ENCODE measurements at places on chromosomes 11 and 22. TPM values are rescaled to one million over a fixed set of nuclear protein-coding genes. Genes with fewer than 3 reads are reported as not detected.

- no peak for DNase-seq
These were observed 16.6 kb downstream of the CAPRIN1 start for GRCh38 chr11:34068111-34068510.

DNA sequence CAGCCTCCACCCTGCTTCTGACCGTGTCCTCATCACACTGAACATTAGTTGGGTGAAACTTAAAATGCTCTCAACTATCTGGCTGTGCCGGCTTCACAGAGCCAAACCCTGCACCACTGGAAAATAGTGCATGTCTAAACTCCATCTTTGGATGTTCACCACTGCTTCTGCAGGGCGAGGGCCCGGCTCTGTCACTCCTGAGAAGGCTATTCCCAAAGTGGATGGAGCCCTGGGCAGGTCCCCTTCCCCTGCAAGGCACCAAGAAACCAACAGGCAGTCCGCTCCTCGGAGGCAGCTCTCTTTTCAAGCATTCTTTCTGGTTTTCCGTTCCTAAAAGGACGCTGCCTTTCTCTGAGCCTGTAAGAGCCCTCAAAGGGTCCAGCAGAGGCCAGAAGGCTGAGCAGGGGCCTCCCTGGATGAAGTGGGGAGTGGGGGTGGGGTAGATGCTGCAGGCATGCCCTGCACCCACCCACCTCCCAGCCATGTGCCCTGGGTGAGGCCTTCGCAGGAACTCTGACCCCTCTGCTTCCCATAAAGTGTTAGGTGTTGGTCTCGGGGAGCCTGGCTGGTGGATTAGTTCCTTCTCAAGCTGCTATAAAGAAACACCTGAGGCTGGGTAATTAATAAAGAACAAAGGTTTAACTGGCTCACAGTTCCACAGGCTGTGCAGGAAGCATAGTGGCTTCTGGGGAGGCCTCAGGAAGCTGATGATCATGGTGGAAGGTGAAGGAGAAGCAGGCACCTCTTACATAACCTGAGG lies 23.3 kb downstream of the LINC01488 start:
- DNase-seq = no peak

GRCh38 chr22:31872209-31872608 lies 72.1 kb upstream of the YWHAH start:
- no peak for DNase-seq

- DNase-seq = no peak
These were observed 25.5 kb upstream of the MGAT3 start for GRCh38 chr22:39431216-39431801.

GRCh38 chr11:121426476-121427399 lies 25.4 kb upstream of the SORL1 start:
- DNase-seq = no peak

DNA sequence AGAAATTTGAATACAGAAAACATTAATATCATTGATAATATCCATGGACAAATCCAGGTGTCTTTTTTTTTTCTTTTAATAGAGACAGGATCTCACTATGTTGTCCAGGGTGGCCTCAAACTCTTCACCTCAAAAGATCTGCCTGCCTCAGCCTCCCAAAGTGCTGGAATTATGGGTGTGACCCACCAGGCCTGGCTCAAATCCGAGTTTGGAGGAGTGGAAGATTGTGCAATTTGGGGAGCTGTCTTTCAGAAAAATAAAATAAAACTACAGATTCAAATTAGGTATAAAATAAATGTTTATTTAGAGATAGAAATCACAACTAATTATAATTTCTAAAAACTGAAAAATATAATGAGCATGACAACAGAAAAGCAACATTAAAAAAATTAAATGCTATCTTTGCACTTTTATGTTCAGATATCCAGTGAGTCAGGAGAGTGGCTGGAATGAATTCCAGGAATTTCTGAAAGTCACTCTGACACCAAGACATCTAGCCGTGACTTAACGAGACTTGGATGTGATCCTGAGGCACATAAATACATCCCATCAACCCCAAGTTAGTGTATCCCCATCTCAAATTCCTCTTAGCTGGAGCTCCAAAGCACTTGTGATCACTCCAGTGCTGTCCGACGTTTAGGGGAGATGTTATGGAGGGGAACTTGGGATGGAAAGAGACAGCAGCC lies 128.6 kb upstream of the THY1 start:
- DNase-seq = no peak

- DNase-seq = no peak
These were observed 39.4 kb downstream of the CYP2R1 start for GRCh38 chr11:14852571-14853177.

- no peak for DNase-seq
These were observed 504.6 kb upstream of the B3GAT1 start for GRCh38 chr11:134916421-134917213.

DNA sequence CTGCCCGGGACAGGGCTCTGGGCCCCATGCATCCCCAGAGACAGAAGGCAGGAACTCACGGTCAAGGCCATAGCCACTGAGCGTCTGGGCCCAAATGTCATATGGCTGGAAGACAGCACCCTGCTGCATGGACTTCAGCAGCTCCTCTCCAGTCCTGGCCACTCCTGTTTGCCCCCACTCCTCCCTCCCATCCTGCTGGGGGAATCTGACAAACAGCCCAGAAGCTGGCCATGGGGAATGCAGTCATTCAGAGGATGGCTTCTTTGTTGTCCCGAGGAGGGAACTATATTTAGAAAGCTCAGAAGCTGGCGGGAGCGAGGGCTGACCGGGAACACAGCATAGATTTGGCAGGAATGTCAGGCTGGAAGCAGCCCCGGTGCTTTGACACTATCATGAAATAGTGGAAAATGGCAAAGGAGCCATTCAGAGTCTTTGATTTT lies 35.0 kb downstream of the DKK3 start:
- DNase-seq = peak; percentile 79

DNA sequence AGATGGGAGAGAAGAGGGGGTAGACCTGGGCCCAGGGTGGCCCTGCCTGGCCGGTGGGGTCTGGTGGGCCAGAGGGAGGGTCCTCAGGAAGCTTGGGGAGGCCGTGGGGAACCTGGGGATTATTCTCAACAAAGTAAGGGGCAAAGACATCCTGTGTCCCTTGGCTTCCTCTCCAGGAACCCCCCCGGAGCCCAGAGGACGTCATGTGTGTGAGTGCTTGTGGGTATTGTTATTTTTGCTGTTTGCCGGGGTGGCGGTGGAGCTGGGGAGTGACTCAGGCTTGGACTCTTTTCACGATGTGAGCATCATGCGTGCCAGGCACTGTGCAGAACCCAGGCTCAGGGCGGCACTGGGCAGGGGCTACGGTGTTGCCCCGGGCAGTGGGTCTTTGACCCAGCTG lies 982 bp upstream of the SHANK3 start:
- no peak for DNase-seq

- DNase-seq = no peak
These were observed 268.4 kb downstream of the ETS1 start for GRCh38 chr11:128318856-128319474.

- no peak for DNase-seq
These were observed 75.9 kb downstream of the KCNQ1 start for GRCh38 chr11:2520736-2521035.

DNA sequence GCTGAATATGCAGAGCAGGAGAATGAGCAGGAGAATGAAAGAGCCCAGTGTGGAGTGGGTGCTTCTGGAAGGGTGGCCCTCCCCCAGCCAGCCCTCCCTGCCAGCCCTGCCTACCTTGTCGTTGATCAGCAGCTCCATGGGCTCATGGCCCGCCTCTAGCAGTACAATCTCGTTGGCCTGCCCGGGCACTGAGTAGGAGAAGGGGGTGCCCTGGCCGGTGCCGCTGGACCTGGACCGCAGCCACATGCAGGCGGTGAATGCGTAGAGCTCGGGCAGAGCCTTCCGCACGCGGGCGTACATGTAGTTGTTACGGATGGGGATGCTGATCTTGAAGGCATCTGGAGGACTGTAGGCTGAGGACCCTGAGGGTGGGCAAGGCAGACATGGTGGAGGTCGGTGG lies 17.4 kb downstream of the NPTXR start:
- no peak for DNase-seq

- no peak for DNase-seq
These were observed 57.2 kb upstream of the FAM181B start for GRCh38 chr11:82790723-82791484.

GRCh38 chr11:119942583-119943297 lies 195.2 kb downstream of the TRIM29 start:
- no peak for DNase-seq

GRCh38 chr11:31387379-31387778 lies 17.7 kb downstream of the DNAJC24 start:
- DNase-seq = no peak

GRCh38 chr22:18056807-18057474 lies 20.8 kb upstream of the PEX26 start:
- no peak for DNase-seq

GRCh38 chr22:19181786-19182471 lies 3.4 kb upstream of the SLC25A1 start:
- no peak for DNase-seq

DNA sequence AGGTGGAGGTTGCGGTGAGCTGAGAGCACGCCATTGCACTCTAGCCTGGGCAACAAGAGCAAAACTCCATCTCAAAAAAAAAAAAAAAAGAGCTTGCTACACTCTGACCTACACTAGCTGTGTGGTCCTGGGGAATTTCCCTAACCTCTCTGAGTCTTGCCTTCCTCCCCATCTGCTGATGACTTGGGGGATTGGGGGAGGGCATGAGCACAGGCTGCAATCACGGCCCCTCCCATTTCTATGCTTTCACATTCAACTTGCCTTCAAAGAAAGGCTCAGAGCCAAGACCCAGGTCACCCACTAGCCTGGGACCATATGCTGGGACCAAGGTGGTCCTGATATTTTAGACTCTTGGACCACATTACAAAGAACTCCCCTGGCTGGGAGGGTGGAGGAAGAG lies 39.8 kb upstream of the TEF start:
- no peak for DNase-seq

DNA sequence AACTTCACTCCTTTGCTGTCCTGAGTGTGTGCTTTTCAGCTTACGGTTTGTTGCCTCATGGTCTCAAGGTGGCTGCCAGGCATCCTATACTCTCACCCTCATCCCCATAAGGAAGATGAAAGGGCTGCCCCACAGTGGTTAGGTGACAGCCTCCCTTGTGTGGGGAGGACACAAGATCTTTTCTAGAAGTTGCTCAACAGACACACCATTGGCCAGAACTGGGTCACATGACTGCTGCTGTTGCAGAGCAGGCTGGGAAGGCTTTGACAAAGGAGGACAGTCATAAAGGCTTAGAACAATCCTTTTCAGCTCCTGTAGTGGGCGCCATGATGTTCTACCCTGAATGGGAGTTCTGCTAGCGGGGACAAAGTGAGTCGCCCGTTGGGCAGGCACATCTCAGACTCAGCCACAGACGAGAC lies 69.7 kb upstream of the RASD2 start:
- DNase-seq = no peak

DNA sequence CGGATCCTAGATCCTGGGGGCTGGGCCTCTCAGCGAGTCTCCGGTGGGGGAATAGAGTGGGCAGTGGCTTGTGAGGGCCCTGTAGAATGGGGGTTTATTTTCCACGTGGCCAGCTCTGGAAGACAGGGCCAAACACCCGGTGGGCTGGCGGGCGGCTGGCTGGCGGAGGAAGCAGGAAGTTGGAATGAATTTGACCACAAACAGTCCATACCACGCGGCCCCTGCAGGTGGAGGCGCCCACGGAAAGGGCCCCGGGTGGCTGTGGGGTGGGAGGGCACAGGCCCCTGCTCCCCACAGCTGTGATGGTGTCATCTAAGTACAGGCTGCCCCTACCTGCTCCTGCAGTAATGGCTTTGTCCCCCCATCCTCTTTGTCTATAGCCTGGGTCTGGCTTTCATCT lies 15.1 kb downstream of the MCAT start:
- no peak for DNase-seq

GRCh38 chr11:120031612-120032600 lies 106.0 kb downstream of the TRIM29 start:
- DNase-seq = peak; percentile 8

DNA sequence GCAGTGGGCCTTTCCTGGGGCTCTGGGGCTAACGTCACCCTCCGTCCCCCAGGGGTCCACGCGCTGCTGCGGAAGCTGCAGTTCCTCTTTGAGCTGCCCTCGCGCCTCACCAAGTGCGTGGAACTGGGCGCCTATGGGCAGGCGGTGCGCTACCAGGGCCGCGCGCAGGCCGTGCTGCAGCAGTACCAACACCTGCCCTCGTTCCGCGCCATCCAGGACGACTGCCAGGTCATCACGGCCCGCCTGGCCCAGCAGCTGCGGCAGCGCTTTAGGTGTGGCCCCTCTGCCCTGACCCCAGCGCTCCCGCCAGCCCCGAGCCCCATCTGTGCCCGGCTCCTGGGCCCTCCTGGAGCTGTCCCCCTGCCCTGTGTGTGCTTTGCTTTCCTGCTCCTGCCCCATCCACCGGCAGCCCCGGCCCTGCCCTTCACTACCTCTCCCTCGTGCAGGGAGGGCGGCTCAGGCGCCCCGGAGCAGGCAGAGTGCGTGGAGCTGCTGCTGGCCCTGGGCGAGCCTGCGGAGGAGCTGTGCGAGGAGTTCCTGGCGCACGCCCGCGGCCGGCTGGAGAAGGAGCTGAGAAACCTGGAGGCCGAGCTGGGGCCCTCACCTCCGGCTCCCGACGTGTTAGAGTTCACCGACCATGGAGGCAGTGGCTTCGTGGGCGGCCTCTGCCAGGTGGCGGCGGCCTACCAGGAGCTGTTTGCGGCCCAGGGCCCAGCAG lies 3.8 kb upstream of the TM7SF2 start:
- no peak for DNase-seq

- DNase-seq = no peak
These were observed 375.7 kb downstream of the SHANK2 start for GRCh38 chr11:70876685-70877084.

DNA sequence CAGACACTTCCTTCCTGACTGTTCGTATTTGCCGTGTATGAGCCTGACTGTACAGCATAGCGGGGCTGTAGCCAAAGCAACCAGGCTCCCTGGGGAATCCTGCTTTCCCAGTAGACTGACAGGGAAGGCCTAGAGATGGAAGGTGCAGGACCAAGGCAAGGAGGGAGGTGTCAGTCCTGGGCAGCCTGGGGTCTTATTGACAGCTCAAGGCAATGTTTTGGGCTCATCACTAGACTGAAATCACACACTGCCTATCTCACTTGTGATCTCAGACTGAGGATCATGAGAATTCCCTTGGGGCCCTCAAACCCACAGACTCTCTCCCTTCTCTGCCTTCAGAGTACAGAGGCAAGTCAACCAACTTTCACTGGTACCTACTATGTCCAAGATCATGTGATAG lies 346.8 kb upstream of the NARS2 start:
- no peak for DNase-seq

GRCh38 chr11:7973011-7973410 lies 7.8 kb upstream of the NLRP10 start:
- no peak for DNase-seq

Gene LRRC74B
- polyA plus RNA-seq = 1.2 TPM

Gene TRIM48
- polyA plus RNA-seq = not detected

Gene TEAD1
- polyA plus RNA-seq = 47.5 TPM

Gene ANO9
- polyA plus RNA-seq = 9.0 TPM

Gene OR5M3
- not detected for polyA plus RNA-seq

Gene LDHAL6A
- polyA plus RNA-seq = 1.0 TPM

Gene OR4A16
- polyA plus RNA-seq = not detected

Gene OTUB1
- 76.8 TPM for polyA plus RNA-seq

Gene CHKA
- polyA plus RNA-seq = 86.0 TPM

Gene C1QTNF5
- polyA plus RNA-seq = 36.0 TPM

All from right lung (tissue), 10 donors.